ENCODE measurements at places on chromosomes 1 and 21.

DNA sequence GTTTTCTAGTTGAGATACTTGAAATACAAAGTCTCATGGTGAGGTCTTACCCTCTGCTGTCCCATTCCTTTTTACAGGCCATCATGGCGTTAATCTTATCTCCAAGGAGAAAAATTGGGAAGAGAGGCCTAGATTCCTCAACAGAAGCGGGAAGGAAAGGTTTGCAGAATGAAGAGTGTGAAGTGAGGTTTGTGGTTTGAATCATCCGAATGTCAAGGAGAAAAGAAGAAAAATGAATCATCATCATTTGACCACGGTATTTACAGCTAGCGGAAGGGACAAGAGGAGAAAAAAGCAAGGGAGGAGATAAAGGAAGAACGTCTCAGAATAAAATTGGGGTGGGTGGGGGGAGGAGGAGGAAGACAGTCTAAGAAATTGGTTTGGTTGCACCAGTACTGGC, 935 bp upstream of the COG2 start:
- DNase-seq: no peak

- DNase-seq: no peak
Measured at GRCh38 chr1:109880971-109881894, 29.4 kb upstream of the CSF1 start.

DNA sequence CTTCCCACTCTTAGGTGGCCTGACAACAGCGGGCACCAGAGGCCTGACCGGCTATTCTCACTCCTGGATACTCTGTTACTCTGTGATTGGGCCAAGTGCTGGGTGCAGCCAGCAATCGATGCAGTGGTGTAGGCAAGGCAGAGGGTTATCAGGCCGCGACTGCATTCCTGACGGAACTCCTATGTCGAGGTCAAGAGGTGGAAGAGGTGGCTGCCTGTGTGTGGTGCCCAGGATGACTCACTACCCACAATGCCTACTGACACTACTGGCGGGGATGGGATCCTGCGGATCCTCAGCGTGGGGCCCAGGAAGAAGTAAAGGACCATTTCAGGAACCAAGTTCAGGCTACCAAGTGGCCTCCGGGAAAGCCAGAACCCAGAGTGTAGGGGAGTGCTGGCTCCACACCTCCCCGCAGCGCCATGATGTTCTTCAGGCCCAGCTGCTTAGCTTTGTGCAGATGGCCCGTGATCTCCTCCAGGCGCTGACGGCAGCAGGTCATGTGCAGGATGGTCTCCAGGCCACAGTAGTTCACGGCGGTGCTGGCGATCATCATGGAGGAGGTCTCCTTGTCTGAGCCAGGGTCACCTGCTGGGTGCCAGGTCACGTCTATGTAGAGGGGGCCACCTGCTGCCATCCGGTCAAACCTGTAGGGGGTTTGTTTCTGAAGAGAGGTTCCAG, 4.9 kb downstream of the MTHFR start:
- no peak for DNase-seq

- DNase-seq: no peak
Measured at GRCh38 chr1:52355847-52356505, 10.0 kb downstream of the CC2D1B start.

DNA sequence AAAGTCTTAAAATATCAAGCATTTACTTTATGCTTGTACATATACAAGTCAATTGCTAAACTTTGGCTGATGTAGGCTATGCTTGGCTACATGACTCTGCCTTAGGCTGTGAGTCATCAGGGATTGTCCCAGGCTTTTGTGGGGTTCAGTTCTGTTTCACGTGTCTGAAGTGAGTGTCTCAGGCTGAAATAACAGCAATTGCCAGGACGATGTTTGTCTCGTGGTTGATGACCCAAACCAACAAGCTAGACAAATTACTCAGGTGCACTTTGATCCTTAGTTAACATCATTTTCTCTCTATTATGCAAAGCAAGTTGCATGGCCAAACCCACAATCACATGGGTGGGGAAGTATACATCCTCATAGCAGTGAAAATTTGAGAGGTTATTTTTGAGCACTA, 410.1 kb downstream of the BRINP3 start:
- no peak for DNase-seq

GRCh38 chr1:110163591-110163990, 13.3 kb downstream of the SLC6A17 start:
- DNase-seq: no peak

DNA sequence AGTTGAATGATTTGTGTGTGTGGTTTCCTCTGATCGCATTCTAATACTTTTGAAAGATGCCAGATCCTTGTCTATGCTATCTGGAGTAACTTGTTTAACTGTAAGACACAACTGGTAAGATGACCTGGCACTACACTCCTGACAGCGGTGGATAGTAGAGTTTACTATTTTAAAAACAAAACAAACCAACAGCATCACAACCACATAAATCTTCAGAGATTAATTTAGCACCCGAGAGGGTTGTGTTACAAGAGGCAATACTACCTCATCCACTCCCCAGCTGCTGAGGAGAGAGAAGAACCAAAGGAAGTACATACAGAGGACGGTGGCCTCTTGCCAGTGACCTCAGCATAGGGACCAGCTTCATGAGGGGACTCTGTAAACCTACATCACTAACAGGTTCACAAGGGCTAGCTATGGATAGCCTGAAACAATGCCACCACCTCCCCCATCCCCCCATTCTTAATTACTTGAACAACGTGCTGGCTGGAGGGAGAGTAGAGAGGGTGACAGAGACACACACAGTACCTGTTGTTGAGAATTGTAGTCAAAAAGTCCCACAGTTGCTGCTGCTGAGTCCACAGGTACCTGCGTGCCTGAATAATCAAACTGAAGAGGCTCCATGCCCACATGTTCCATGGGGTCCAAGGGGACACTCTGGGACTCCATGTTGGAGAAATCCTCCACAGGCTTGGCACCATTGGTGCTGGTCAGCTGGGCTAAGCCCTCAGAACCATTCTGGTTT, 73.5 kb downstream of the PUM1 start:
- no peak for DNase-seq

DNA sequence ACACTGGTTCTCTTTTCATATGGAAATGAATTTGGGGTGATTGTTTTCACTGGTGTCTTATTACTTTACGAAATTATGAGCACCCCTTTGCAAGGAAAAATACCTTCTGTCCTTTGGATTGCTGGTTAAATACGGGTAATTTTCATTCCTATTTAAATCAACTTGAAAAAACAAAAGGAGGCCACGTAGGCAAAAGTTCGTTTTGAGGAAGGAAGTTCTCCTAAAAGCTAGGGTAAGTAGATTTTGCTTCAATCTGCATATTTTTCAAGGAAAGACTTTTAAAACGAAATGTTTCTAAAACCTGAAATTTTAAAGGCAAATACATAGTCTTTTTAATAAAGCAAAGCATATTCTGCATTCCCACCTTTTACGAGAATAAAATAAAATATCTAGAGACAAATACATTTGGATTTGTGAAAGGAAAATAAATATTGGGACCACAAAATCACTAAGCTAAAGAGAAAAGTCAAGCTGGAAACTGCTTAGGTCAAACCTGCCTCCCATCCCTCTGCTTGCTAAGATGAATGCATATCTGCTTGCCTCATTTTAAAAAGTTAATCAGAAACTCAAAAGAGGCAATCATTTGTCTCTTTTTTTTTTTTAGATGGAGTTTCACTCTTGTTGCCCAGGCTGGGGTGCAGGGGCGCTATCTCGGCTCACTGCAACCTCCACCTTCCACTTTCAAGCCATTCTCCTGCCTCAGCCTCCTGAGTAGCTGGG, 70.9 kb upstream of the ETS2 start:
- no peak for DNase-seq

DNA sequence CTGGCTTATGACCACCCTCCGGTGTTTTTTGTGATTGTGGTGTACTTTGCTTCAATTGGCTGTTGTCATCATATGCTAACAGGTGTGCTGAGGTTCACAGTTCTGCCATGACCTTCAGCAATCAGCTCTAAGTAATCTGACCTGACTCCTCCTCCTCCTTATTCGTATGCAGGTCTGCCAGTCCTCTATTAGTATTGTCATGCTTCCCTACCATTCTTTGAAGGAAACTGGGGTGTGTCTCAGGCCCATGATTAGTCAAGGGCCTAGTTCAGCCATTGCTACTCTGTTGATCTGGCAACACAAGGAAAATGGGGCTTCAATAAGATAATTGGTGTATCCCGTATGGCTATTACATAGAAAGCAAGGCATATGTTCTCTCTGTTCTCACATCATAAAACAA, 332.3 kb upstream of the DPYD start:
- DNase-seq: no peak

GRCh38 chr1:155607708-155608107, 2.3 kb upstream of the MSTO1 start:
- DNase-seq: no peak

DNA sequence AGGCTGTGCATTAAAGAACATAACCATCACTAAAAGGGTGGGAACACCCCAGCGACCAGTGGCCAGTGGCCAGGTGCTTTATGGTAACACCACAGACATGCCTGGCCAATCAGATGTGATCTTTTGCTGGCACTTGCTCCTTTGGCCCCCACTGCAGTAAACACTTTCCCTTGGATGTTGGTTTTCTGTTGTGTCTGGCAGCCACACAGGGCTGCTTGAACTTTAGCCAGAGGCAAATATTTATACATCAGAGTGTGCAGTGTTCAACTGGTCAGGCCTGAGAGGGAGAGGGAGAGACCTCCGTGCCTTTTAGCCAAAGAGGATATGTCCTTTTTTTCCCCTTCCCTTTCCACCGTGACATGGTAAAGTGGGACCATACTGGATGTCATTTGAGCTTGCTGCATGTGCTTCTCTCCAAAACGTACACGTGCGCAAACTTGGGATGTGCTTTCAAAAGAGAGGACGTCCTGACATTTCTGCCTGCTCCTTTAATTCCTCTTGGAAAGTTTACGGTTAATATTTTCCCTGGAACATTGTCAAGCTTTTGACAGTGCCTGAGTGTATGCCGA, 101.2 kb downstream of the NFIA start:
- no peak for DNase-seq

DNA sequence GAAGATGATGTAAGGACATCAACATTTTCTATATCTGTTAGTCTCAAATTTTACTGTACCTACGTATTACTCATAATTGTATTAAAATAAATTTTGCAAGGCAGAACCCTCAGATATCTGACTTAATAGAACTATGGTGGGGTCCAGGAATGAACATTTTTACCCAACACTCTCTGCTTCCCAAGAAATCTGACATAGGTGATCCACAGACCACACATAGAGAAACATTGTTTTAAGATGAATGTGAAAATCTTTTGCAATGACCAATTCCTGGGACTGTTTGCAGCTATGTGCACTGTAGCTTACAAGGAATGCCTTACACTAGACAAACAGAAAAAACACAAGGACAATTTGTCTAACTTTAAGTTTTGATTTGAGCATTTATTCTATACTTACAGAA, 645.6 kb upstream of the ADGRL2 start:
- no peak for DNase-seq

GRCh38 chr1:29202584-29203340, 21.1 kb upstream of the SRSF4 start:
- peak; percentile 82 for DNase-seq

DNA sequence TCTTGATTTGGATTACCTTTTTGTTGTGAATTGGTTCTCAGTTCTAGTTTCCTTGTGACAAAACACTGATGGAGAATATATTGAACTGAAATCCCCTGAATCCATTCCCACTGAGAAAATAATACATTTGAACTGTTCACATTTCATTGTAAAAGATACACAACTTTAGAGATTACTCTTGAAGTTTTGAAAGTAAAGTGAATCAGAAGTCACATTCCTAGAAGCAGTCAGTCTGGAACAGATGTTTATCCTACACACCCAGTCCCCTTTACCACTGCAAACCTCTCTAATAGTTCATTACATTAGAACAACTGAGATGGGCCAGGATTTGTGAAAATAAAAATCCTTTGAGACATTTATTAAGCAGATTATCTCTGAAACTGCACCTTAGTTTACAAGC, 3.4 kb downstream of the RERE start:
- DNase-seq: no peak

GRCh38 chr1:21752186-21752585, 30.8 kb downstream of the USP48 start:
- DNase-seq: no peak

DNA sequence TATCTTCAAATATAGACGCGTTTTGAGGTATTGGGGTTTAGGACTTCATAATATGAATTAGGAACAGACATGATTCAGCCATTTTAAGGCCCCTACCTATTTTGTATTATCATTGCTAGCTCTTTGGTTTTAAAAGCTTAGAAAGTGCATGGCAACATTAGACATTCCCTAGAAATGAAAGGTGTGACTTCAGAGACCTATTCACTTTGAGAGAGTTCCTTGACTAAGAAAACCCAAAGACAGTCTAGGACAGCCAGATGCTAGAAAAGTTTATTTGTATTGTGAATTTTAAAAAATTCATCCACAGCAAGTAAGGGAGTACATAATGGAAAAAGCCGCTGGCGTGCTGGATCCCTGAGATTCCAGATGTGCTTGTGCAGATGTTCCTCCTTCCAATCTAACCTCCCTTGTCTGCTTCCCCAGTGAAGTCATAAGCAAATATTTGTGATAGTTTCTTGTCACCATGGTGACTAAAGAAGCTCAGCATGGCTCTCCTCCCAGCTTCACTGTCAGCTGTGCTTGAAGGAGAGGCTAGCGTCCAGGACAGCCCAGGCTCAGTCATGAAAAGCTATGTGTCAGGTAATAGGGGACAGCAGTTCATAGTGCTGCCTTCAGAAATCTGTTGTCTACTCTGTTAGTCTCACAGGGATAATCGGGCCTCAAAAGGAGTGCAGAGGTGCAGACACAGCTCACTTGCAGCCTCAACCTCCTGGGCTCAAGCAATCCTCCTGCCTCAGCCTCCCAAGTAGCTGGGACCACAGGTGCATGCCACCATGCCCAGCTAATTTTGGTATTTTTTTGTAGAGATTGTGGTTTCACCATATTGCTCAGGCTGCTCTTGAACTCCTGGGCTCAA, 34.8 kb downstream of the KPNA6 start:
- DNase-seq: no peak

DNA sequence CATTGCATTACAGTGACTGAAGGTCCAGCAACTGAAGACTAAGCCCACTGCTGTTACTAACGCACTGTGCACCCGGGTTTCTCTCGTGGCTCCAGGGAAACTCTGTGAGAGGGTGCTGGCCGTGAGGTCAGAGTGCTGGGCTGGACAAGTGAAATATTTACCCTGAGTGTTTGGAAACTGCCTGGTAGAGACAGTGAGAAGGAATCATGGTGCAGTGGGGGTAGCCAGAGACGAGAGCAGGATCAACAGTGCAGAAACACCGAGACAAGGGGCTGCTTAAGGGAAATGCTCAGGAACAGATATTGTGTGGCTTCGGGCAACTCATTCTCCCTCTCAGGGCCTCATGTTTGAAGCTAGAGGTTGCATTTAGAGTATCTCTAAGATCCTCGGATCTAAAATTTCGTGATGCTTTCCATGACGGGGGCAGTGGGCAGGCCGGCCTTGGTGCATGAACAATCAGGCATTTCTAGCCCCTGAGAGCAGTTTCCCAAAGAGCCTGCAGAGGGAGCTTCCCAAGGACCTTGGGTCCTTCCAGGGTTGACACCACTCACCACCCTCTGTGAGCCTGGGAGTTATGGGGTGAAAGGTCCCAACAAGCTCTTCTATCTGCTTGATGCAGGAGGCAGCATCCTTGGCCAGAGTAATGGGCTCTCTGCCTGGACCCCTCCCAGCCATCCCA, 9.7 kb downstream of the CD2 start:
- DNase-seq: peak; percentile 43

Data from effector memory CD4-positive, alpha-beta T cell (primary cell).